ENCODE measurements at places on chromosomes 3 and 15.

GRCh38 chr3:9009976-9010545, 46.8 kb upstream of the RAD18 start:
- DNase-seq = no peak

DNA sequence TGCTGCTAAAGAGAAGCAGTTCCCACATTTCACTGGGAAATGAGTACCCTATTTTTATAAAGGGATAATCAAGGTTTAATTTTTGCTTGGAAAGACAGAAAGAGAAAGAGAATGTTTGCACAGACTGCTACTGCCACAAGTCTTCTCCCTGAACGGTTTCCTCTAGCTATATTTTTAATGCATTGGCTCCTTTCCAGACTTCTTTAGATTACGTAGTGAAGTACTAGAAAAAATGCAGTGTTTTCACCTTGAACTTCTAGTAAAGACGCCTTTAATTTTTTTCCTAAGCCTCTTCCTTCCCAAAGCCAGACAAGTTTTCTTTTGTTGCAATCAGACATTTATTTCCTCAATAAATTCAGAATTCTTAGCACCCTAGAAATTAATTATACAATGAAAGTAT, 248.3 kb upstream of the CCDC54 start:
- no peak for DNase-seq

- DNase-seq = no peak
Measured at GRCh38 chr15:48823237-48823636, 12.4 kb upstream of the CEP152 start.

- DNase-seq = no peak
Measured at GRCh38 chr15:93088981-93089726, at the start of gene RGMA. Gene RGMA (minus strand): TSS chr15:93089211. CDS start chr15:93088932, 279 bp downstream.

GRCh38 chr3:189683546-189684255, 52.5 kb downstream of the TP63 start:
- no peak for DNase-seq

DNA sequence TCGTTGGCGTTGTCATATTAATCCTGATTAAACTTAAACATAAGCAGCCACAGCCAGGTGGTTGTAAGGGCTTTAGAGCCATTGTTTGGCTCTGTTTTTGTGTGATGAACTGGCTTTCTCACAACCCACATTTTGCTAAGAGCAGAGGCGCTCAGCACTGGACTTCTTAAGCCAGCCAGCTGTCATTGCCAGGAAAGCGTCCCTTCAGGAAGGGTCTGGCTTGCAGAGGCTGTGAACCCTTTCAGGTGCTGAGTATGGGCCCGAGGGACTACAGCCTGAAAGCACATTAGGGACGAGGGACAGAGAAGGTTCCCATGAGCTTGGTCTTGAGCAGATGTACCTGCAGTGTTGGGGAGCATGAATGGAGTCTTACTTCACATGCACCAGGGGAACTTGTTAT, 112.3 kb downstream of the CHCHD6 start:
- DNase-seq = no peak

Data from CD4-positive, CD25-positive, alpha-beta regulatory T cell (primary cell).